Aorta (tissue), 5 donors: ENCODE measurements at places on chromosomes 13 and 19. TPM values are rescaled to one million over a fixed set of nuclear protein-coding genes. Genes with fewer than 3 reads are reported as not detected.

DNA sequence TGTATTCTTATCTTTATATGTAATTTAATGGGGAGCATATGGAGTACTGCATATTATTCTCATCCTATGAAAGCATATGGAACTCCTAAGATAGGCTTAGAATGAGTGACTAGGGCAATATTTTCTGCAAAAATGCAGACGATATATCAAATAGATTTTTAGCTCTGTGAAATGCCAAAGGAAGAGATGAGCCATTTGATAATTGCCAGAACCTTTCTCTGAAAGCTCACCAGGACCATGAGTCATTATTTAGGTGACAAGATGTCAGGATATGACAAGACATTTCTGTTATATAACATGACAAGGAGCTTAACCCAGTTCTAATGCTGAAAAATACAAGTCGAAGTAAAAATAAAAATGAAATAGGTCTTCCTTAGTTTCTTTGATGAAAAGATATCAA lies 145.0 kb downstream of the SLITRK6 start:
- no peak overlapping the region for H3K27ac ChIP-seq
- no peaks in the 10 kb centered on the region for H3K4me1 ChIP-seq
- H3K4me3 ChIP-seq: no peak overlapping the region
- no peak for DNase-seq

- DNase-seq: no peak
- H3K27me3 ChIP-seq: no peaks in the 10 kb centered on the region
- no peaks in the 10 kb centered on the region for H3K36me3 ChIP-seq
- no peak overlapping the region for H3K27ac ChIP-seq
- H3K4me3 ChIP-seq: no peak overlapping the region
Observed at GRCh38 chr19:40503320-40503695, 36.5 kb downstream of the SPTBN4 start.

DNA sequence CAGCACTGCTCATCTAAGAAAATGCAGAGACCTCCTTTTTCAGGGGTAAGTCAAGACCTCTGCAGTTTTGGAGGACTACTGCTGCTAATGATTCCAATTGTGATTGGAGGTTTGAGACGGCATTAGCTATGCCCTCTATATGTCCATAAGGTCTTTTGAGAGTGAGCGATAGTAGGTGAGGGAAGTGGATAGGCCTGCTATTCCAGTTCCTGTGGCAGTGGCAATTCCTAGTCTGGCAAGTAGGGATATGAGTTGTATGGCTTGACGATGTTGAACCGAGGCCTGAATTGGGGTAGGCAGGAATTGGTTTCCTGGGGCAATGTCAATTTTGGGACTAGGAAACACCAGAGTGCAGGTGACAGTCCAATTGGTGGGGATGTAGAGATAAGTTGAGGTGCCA lies 913.1 kb upstream of the SLITRK5 start:
- DNase-seq: no peak
- no peaks in the 10 kb centered on the region for H3K36me3 ChIP-seq
- H3K4me3 ChIP-seq: no peak overlapping the region
- H3K27me3 ChIP-seq: no peaks in the 10 kb centered on the region
- no peak overlapping the region for H3K27ac ChIP-seq

- no peaks in the 10 kb centered on the region for H3K36me3 ChIP-seq
- peak; percentile 36 for DNase-seq
- H3K27ac ChIP-seq: no peak overlapping the region
- no peaks in the 10 kb centered on the region for H3K27me3 ChIP-seq
- no peak overlapping the region for H3K4me3 ChIP-seq
Observed at GRCh38 chr19:54094426-54095000, 6.1 kb downstream of the OSCAR start.

GRCh38 chr13:109990296-109990695 lies 203.9 kb upstream of the IRS2 start:
- no peak overlapping the region for H3K27ac ChIP-seq
- no peaks in the 10 kb centered on the region for H3K36me3 ChIP-seq
- no peak overlapping the region for H3K4me3 ChIP-seq
- DNase-seq: no peak

KIR3DL3 gene
- total RNA-seq: not detected

- H3K27ac ChIP-seq: no peak overlapping the region
- no peaks in the 10 kb centered on the region for H3K27me3 ChIP-seq
- H3K4me1 ChIP-seq: no peaks in the 10 kb centered on the region
- no peak for DNase-seq
- H3K36me3 ChIP-seq: no peaks in the 10 kb centered on the region
Observed at GRCh38 chr13:97851269-97851668, 102.2 kb upstream of the IPO5 start.

MISP gene
- total RNA-seq: not detected

GRCh38 chr13:27851096-27851850 lies 59.0 kb downstream of the GSX1 start:
- H3K4me3 ChIP-seq: no peak overlapping the region
- no peaks in the 10 kb centered on the region for H3K4me1 ChIP-seq
- no peak overlapping the region for H3K27ac ChIP-seq
- no peaks in the 10 kb centered on the region for H3K36me3 ChIP-seq
- DNase-seq: no peak

DNA sequence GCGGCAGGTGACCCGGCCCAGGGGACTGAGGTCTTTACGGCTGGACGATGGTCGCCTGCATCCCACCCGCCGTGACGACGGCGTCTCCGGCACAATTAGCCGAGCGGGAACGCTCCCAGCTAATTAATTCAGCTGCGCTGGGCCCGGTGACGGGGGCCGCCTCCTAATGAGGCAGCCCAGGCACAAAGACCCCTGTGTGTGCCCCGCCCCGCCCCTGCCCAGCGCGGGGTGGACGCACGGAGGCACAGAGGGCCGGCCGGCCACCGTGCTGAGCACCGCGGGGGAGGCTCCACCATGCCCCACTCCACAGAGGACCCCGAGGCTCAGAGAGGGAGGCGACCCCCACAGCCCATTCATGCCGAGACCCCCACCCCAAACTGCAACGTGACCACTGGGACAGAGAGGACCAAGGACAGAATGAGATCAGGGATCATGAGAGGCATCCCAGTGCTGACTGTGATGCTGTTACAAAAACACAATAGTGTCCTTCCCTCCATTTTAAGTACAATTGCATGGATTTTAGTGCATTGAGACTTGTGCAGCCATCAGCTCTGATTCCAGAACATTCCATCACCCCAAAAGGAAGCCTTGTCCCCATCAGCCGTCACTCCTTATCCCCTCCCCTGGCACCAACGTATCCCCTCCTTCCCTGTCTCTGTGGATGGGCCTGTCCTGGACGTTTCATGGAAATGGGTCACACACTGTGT lies 17.0 kb downstream of the EFNA2 start:
- H3K4me3 ChIP-seq: no peak overlapping the region
- no peak for DNase-seq
- no peaks in the 10 kb centered on the region for H3K4me1 ChIP-seq
- H3K36me3 ChIP-seq: no peaks in the 10 kb centered on the region
- H3K27me3 ChIP-seq: no peaks in the 10 kb centered on the region

- H3K4me3 ChIP-seq: no peak overlapping the region
- no peak overlapping the region for H3K27ac ChIP-seq
- no peaks in the 10 kb centered on the region for H3K36me3 ChIP-seq
- DNase-seq: no peak
- no peaks in the 10 kb centered on the region for H3K4me1 ChIP-seq
Observed at GRCh38 chr13:46996316-46997030, 99.6 kb upstream of the HTR2A start.

DNA sequence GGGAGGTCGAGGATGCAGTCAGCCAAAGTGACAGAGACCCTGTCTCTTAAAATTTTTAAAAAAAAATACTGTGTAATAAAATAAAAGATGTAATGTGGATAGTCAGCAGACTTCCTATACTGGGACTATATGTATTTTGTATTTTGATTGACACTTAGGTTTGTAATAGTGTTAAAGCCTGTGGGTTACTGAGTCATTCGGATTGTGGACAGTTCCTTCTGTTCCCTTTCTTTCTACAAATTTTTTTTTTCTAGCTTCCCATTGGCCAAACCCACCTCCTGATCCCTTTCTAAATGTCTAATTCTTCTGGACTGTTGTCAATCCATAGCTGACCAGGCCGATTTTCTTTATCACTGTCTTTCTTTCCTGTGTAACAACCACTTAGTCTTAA lies 108.0 kb downstream of the DNAJC3 start:
- H3K27ac ChIP-seq: no peak overlapping the region
- H3K4me3 ChIP-seq: no peak overlapping the region
- H3K36me3 ChIP-seq: no peaks in the 10 kb centered on the region
- no peaks in the 10 kb centered on the region for H3K27me3 ChIP-seq
- DNase-seq: no peak

CGB3 gene
- not detected for total RNA-seq

ZNF548 gene
- 29.0 TPM for total RNA-seq

GRCh38 chr13:44197791-44198770 lies 175.5 kb upstream of the SERP2 start:
- H3K4me1 ChIP-seq: no peaks in the 10 kb centered on the region
- no peaks in the 10 kb centered on the region for H3K36me3 ChIP-seq
- H3K27me3 ChIP-seq: no peaks in the 10 kb centered on the region
- no peak overlapping the region for H3K27ac ChIP-seq
- DNase-seq: no peak
- no peak overlapping the region for H3K4me3 ChIP-seq

ETV2 gene
- total RNA-seq: 0.62 TPM

ZNF69 gene
- 10.8 TPM for total RNA-seq

BST2 gene
- total RNA-seq: 72.0 TPM

PRKCG gene
- total RNA-seq: 1.2 TPM

PSG11 gene
- not detected for total RNA-seq

- H3K4me1 ChIP-seq: no peaks in the 10 kb centered on the region
- H3K27ac ChIP-seq: no peak overlapping the region
- H3K27me3 ChIP-seq: no peaks in the 10 kb centered on the region
- H3K4me3 ChIP-seq: no peak overlapping the region
Observed at GRCh38 chr13:66314911-66315310, 915.2 kb downstream of the PCDH9 start.

- no peak overlapping the region for H3K27ac ChIP-seq
- no peaks in the 10 kb centered on the region for H3K4me1 ChIP-seq
- H3K36me3 ChIP-seq: no peaks in the 10 kb centered on the region
- H3K4me3 ChIP-seq: no peak overlapping the region
- DNase-seq: no peak
Observed at GRCh38 chr13:59425211-59425741, 738.5 kb downstream of the DIAPH3 start.

GRCh38 chr13:74289861-74290773 lies 155.9 kb upstream of the KLF12 start:
- no peaks in the 10 kb centered on the region for H3K4me1 ChIP-seq
- H3K4me3 ChIP-seq: peak overlapping the region; percentile 20
- H3K27ac ChIP-seq: peak overlapping the region; percentile 40
- H3K36me3 ChIP-seq: no peaks in the 10 kb centered on the region

DNA sequence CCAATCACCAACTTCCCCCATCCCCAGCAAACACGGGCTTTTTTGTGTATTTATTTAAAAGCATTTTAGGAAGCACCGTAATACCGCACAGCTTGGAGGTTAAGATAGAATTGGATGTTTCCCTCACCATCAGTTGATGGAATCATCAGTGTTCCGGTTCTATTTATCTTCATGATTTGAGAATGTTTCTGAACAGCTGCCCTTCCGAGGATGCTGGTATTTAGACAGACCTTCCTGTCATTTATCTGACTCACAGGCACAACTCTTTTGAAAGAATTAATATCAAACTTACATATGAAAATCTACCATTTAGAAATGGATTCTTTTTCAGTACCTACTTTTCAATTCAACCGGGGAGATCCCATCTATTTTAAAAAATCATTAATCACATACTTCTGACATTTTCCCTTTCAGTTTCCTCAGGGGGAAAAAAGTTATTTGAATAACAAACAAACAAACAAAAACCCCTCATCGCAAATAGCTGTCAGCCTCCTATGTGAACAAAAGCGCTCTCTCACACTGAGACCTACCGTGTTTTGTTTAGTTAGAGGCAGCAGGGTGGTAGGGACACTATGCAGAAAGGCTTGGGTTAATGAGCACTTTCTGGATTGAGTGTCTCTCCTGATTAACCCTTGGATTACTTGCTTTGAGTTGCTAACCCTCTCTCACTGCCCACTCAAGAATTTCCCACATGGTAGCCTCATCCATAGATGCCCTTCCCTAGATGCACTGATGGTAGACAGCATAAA lies 189.3 kb downstream of the TM9SF2 start:
- no peaks in the 10 kb centered on the region for H3K27me3 ChIP-seq
- H3K27ac ChIP-seq: no peak overlapping the region
- no peak for DNase-seq
- no peaks in the 10 kb centered on the region for H3K36me3 ChIP-seq
- H3K4me1 ChIP-seq: no peaks in the 10 kb centered on the region
- no peak overlapping the region for H3K4me3 ChIP-seq

GRCh38 chr19:16085115-16085514 lies 8.8 kb downstream of the TPM4 start:
- H3K27me3 ChIP-seq: no peaks in the 10 kb centered on the region
- no peak overlapping the region for H3K27ac ChIP-seq
- H3K36me3 ChIP-seq: peaks cover 9% of the 10 kb centered on the region
- no peak for DNase-seq
